ENCODE measurements at places on chromosomes 7 and 10. TPM values are rescaled to one million over a fixed set of nuclear protein-coding genes. Genes with fewer than 3 reads are reported as not detected.

The PDE1C gene
- total RNA-seq: 89.5 TPM

The FAM25A gene
- total RNA-seq: not detected

The CALY gene
- not detected for total RNA-seq

The FAM25C gene
- total RNA-seq: not detected
